Erythroblast (primary cell): ENCODE measurements at places on chromosomes 2 and 18.

DNA sequence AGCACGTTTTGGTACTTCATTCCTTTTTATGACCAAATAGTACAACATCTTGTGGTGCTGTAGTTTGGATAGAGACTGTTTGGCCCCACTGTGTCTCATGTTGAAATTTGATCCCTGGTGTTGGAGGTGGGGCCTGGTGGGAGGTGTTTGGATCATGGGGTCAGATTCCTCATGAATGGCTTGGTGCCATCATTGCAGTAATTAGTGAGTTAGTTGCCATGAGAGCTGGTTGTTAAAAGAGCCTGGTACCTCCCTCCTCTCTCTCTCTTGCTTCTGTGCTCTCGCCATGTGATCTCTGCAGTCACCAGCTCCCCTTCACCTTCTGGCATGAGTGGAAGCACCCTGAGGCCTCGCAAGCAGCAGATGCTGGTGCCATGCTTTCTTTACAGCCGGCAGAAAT lies 50.9 kb downstream of the NCAPH start:
- DNase-seq = no peak

GRCh38 chr2:222424276-222424728 lies at the start of gene SGPP2:
Gene SGPP2 (plus strand): TSS chr2:222424543. CDS start chr2:222424603, 60 bp downstream.
- DNase-seq = no peak

DNA sequence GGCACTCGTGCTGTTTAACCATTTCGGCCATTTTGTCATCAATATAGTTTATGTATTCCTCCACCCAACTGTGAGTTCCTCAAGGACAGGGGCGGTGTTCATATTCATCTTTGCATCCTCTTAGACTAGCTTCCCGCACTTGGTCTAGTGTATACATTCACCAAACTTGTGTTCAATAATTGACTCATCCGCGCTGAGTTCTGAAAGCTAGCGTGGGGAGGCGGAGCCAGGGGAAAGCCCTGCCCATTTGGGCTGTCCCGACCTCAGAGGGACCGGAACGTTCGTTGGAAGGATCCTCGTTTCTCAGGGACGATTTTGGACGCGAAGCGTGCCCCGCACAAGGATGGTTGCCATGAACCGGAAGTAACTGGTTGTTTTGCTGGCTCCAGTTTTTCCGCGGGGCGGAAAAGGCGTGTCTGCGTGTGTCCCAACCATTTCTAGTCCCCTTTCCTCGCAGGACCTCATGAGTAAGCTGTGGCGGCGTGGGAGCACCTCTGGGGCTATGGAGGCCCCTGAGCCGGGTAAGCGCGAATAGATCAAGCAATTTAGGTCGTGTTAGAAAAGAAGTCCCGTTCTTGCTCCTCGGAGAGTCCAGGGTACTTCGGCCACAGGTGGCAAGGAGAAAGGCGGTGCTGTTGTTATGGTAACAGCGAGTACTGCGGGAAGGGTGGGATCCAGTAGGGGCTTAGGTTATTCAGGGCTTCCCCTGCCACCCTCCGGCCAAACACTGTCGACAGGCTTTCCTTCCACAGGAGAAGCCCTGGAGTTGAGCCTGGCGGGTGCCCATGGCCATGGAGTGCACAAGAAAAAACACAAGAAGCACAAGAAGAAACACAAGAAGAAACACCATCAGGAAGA lies at the start of gene INO80B:
Gene INO80B, plus strand, starts transcription at position 434 of the 858 bp plus-strand sequence. Its CDS starts 30 bp downstream, at position 464.
- peak; percentile 99 for DNase-seq

DNA sequence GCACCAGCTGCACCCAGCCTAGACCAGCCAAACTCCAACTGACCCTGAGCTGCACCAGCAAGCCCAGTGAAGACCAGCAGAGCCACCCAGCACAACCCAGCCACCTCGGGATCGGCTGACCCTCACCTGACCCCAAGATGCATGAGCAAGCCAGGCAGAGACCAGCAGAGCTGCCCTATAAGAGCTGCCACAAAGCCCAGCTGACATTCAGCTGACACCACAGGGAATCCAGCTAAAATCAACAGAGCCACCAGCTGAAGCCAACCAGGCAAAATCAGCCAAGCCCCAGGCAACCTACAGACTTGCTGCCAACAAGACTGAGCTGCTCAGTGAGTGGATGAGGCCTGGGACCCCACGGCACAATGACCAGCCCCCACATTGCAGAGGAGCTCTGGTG lies 54.6 kb downstream of the CYP27C1 start:
- no peak for DNase-seq

- DNase-seq = peak; percentile 19
Measured at GRCh38 chr2:179861027-179861415, 391 bp downstream of the ZNF385B start.
